ENCODE measurements at places on chromosomes 5 and 9.

- DNase-seq: no peak
These were observed 190.8 kb upstream of the SEMA6A start for GRCh38 chr5:116765441-116765840.

DNA sequence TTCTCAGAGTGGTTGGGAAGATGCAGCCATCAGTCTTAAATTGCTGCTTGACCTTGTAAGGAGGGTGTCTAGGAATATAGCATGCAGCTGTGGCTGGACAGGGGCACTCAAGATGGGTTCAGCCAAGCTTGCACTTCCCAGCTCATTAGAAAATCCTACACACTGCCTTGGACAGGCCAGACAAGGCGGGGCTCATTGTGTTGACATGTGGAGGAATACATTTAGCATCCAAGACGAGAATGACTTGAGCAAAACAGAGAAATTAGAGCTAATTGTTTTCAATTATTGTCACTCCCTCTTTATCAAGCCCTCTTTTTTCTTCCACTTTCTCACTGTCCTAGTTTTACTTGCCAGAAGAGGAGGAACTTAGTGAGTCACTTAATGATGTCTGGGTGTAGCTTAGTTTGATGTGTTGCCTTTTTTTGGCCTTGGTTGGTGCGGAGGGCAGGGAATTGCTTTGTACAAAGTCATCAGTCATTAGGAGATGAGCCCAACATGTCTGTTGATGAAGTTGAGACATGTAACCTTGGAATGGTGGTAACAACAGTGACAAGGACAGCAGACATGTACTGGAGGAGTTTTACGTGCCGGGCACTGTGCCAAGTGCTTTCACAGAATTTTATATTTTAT, 1219.3 kb upstream of the WWC1 start:
- DNase-seq: peak; percentile 68

DNA sequence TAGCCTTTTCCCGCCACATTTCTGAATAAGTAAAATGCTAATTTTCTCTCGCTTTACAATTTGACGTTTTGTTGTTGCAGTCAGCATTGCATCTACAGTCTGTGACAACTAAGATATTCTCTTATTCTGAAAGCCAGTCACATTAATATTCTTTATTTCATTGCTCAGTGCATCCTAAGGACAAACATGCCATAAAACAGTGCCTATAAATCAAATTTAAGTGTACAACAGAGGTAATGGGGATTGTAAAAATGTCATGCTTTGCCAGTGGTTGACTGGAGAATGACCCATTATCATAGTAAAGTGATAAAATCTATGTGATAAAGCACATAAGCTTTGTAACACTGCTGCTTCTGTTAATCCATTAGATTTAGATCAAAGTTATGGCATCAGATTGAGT, 1850.0 kb upstream of the ACO1 start:
- DNase-seq: no peak

DNA sequence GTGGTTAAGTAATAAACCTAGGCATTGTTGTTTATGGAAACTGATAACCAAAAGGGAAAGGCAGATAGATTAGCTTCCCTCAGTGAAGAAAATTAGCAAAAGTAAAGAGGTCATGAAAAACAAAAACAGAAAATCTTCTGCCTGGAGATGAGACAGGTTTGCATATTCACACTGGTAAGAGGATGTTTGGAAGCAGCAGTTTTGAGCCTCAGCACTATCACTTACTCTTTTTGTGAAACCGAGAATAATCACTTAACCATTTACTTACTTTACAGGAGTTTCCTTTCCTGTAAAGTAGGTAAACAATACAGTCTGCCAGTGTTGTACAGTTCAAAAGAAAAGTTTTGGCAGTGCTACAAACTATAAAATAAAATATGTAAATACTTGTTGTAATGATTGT, 35.5 kb upstream of the EMB start:
- no peak for DNase-seq

DNA sequence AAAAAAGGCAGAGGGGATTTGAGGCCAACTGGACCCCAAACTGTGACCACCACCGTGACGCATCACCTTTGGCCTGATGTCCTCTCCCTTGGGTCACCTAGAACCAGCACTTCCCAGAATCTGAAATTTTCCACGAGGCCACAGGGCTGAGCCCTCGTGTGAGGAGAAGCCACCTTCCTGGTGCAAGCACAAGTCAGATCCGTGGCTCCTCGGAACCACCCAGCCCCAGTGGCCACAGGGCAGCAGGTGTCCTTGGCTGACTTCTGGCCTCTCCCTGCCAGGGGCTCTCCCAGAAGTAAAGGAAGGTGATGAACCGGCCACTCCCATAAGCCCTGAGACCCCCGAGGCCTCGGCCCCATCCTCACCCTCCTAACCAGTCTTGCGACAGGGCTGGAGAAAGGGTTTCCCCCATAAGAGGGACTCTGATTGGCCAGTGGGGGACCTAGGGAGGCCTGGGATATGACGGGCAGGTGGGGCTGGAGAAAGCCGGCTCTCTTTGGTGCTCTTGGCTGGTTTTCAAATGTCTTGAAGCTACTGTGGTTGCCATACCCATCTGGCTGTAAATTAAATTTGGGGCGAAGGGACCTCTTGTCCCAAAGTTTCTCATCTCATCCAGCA, 20.9 kb upstream of the HMCN2 start:
- DNase-seq: no peak

DNA sequence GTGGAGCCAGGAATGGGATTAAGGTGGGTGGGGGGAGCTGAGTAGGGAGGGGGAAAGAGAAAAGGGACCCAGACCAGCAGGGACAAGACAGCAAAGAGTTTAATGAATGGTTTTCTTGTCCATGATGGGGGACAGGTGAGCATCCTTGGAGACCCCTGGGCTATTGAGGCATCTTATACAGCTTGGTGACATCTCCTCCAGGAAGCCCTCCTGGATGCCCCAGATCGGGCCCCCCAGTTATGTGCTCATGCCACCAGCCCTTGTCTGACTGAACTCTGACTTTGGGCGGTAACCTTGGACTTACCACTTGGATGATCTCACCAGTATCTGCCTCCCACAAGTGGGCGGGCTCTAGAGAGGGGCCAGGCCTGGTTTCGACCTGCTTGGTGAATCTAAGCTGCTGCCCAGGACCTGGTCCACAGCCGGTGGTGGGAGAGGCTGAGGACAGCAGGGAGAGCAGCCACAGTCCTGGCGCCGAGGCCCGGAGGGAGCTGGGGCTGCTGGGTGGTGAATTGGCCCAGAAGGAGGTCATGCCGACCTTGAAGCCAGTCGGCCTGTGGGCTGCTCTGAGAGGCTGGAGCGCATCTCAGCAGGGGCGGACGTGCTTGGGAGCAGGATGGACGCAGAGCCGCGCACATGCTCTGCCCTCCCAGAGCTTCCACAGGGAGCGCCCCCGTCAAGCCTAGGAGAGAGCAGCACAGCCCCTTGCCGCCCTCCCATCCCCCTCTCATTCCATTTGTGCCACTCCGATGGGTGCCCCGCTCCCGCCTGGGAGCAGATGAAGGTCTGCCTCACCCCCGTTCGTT, 36.2 kb downstream of the UNC5A start:
- DNase-seq: no peak

DNA sequence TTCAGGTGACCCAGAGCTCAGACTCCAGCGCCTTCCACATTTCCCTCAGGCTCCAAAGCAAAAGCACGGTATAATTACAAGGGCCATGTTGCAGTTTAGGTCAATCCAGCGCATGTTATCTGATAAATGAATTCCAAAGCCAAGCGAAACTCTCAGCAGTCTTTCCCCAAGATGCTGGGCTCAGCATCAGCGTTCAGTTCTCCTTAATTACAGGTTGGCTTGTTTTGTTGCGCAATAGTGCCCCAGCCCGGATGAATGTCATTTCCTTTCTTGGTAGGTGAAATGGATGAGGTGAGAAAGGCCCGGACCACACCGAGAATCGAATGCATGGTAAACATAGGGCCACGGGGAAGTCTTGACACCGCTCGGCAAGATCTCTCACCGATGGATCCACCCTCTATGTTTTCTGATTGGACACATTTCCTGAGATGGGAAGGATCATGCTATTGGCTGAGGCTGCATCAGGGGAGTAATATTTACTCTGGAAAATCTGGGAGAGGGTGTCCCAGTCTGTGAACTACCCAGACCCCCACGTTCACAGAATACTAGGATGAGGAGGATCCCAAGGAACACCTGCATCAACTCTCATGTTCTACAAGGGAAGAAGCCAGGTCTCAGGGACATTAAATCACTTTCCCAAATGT, 221.2 kb upstream of the ANKRD55 start:
- DNase-seq: no peak

DNA sequence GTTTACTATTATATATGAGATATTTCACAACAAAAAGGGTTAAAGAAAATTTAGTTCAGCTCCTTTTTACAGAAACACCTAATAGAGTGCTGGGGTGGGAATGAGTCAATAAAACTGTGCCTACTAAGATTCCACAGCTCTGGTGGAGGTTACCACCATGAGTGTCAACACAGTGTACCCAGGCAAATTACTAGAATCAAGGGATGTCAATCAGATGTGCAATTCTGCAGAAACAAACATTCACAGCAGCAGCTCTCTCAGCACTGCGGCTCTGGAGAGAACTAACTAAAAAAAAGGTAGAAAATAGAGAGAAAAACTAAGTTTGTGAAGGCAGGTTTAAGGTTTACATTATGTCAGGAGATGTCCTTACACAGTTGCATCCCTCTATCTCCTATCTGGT, 1313.0 kb downstream of the MAT2B start:
- no peak for DNase-seq

DNA sequence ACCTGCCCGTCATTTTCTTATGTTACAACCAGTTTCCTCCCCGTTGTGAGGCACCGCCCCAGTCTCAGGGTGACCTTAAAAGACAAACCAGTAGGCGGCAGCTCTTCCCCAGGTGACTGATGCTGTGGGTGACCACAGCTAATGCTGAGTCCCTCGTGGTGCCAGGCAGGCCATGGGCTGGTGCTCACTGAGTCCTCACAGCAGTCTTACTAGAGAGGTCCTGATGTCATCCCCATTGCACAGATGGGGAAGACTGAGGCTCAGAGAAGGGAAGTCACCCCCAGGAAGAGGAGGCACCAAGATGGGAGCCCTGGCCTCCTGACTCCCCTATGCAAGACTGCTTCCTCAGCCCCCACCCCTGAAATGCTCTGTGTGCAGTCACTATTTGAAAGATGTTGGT, 978 bp downstream of the CFAP157 start:
- DNase-seq: no peak

GRCh38 chr5:135452321-135453030, at the start of gene TIFAB:
Gene TIFAB (minus strand): TSS chr5:135452351. CDS start chr5:135449939, 2,412 bp downstream.
- DNase-seq: no peak

DNA sequence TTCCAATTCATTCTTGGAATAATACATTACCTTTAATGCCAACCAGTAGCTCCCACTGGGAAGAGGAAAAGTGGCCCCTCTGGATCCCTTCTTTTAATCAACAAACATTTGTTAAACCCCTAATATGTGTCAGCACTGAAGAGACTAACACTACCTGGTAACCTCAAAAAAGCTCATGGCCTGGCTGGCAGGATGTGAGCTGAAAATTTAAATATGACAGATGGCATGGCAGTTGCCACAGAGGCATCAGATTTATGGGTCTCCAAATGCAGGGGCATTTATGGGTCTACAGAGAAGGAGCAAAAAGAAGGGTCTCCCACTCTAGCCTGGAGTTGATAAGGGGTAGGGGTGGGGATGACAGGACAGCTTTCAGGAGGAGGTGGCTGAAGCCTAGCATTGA, 12.5 kb downstream of the DNAH5 start:
- no peak for DNase-seq

- DNase-seq: no peak
These were observed 717 bp upstream of the NCS1 start for GRCh38 chr9:130171226-130172148.

- DNase-seq: peak; percentile 57
These were observed 11.8 kb downstream of the BRD3 start for GRCh38 chr9:134055981-134056461.

DNA sequence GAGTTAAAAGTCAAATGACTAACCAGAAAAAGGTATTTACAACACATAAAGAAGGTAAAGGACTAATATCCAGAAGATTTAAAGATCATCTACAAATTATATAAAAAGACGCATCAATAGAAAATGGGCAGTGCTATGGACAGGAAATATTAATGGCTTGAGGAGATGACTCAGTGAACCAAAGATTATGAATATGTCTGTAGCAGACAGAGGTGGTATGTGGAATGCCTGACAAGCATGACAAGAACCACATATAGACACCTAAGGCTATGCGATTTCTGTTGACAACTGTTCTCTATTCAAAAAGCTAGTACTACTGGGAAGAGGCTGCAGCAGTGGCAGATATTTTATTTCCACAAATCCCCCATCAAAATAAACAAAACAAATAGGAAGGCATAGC, 177.0 kb upstream of the SH3GL2 start:
- no peak for DNase-seq

DNA sequence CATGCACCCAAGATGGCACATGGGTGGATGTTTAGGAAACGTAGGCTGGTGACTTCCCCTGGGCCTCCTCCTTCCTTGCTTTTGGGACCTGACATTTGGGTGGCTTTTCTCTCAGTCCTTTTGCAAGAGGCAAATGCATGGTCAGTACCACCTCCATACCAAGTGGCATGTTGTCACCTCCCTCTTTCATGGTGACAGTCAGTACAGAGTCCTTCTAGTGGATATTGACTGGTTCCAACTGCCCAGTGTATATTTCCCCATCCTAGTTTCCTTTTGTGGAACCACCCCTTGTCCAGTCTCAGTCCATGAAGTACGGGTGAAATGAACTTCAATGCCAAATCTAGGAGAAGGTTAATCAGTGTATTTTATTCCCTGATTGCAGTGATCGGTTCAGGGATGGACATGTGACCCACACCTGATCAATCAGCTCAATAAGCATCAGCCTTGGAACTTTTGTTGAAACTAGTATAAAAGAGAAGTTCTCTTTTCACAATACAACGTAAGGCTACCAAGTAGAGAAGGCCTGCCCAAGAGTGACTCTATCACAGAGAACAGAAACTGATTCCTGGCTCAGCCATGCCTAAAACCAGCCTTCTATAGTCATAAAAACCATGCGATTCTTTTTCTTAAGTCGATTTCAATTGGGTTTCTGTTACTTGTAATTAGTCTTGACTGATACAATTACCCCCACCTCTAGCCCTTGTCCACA, 143.4 kb upstream of the KLF9 start:
- no peak for DNase-seq

- peak; percentile 66 for DNase-seq
These were observed 567 bp upstream of the SPIN1 start for GRCh38 chr9:88387552-88388202.

DNA sequence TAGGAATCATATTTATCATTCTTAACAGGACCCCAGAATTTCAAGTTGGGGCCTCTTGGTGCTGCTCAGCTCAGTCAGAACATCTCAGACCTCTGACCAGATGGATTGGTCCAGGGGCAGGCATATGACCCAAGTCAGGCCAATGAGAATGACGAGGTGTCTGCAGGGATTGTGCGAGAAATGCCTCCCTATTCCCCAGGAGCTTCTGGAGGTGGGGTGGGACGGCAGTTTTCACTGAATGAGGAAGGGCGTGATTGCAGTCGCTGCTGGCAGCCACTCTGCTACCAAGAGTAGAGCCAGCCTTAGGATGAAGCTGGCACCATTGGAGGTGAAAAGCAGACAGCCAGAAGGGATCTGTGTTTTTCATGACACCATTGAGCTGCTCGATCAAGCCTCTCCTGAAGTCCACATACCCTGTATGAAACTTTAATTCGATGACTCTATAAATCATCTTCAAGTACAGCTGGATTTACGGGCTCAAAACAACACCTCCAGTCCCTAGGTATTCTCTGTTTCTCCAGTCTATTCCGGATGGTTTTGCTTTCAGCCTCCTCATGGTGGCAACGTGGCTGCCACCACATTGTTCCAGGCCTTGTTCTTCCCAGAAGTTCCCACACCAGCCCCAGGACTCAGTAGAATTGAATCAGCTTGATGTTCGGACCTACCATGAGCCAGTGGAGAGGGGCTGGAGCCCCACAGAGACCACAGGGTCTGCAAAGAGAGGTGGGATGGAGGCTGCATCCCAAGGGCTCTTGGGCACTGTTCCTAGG, 70.2 kb upstream of the ADAMTS2 start:
- no peak for DNase-seq

GRCh38 chr9:34547960-34548611, 25.3 kb upstream of the ENHO start:
- peak; percentile 76 for DNase-seq

Data from umbilical cord (tissue), 2 donors.